Peyer's patch (tissue), 4 donors: ENCODE measurements at places on chromosomes 13 and 19. TPM values are rescaled to one million over a fixed set of nuclear protein-coding genes. Genes with fewer than 3 reads are reported as not detected.
A peak's percentile ranks its signal among the peaks of the same experiment; 100 is the strongest.

Gene RFPL4A
- not detected for total RNA-seq

DNA sequence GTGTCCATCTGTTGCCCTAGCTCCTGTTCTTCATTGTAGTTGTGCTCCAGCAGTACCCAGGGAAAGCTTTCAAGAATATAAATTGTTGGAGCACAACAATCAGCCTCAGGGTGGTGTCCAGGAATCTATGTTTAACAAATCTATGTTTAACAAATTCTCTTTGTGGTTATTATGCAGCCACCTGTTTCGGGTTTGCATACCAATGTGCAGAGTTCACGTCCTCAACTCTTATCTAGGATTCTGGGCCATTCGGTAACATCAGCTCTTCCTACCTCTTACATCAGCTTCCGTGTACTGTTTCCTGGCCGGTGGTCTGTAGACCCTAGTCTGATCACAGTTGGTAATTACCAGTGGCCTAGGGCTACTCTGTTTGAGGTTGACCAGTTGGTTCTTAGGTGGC lies 17.0 kb downstream of the MTUS2 start:
- DNase-seq, result no peak

DNA sequence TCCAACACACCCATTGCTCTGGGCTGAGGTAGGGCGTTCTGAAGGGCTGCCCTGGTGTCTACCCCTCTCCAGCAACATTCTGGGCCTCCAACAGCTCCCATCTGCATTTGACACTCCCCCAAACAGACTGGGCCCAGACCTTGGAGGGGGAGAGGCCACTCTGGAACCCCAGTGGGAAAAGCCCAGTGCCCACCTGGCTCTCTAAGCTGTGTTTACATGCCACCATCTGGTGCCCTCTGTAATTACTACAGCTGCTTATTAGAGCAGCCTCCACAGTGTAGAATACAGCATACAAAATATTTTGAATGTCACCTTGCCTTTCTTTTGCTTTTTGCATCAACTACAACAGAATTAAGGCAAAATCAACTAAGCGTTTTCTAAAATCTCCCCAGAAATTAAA lies 35.8 kb upstream of the TM9SF2 start:
- no peak for DNase-seq

Gene PGLYRP1
- total RNA-seq, result not detected

DNA sequence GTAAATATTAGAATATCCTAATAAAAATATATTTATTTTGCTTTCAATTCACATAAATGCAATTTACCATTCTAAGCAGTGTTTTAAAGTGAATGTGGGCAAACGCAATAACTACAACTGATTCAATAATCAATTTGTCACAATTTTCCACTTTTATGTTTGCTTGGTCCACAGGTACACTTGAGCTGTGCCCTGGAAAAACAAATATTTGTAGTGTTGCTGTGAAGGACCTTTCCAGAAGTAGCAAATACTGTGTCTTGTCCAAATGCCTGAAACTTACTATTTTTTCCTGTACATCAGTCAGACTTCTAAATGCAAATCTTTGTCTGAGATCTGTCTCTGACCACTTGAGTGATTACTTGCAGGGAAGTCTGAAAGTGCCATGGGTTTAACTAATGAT lies 845.8 kb upstream of the SLITRK5 start:
- DNase-seq, result no peak

DNA sequence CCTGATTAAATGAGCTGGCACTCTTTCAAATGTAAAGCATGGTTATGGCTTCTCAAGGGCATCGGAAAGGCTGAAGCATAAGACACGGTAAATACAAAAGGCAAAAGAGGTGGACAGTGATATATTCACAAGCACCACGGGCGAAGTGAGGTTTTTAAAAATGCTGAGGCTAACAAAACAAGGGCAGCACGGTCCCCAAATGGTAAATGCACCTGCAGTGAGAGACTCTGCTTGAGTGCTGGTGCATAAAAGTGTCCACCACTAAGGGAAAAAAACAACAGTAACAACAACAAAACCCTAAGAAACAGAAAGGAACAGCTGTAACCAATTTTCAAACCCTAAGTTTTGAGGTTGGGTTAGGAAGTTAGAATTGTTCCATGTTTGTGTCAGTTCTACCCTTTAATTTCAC lies 234.9 kb downstream of the PCDH9 start:
- DNase-seq, result no peak

DNA sequence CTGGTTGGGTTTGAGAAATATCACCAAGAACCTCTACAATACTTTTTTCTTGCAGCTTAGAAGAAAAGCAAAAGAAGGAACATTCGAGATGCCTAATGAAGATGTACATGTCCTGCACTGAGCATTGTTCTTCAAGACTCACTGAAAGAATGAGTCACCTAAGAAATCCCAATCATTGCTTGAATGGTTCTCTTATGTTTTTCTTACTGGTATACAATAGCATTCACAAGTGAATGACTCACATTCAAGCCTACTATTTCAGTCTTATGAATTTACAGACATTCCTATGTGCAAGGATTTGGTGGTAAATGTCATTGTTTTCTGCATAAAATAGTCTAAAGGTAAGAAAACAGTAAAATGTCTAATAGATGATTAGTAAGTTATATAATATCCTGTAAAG lies 594.6 kb downstream of the PCDH9 start:
- DNase-seq, result no peak

DNA sequence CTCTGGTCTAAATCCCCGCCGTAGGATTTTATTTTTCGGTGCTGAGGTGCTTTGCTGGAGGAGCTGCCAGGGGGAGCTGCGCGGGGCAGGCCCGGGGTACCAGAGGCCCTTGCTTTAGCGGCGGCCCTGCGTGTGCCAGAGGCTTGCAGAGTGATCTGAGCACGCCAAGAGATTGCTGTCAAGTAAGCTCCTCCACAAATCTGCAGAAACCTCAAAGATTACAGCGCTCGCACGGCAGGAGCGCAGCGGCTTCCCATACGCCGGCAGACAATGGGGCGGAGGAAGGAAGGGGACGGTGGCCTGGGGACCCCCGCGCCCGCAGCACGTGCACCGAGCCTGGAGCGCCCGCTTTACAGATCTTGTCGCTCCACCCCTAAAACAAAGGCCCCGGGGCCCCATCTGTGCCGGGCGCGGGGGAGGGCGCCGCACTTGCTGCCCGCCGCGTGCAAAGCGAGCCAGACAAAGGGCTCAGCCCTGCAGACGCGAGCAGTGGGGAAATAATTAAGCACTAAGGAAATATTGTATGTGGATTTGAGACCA lies 9.1 kb upstream of the C19orf12 start:
- DNase-seq, result no peak

DNA sequence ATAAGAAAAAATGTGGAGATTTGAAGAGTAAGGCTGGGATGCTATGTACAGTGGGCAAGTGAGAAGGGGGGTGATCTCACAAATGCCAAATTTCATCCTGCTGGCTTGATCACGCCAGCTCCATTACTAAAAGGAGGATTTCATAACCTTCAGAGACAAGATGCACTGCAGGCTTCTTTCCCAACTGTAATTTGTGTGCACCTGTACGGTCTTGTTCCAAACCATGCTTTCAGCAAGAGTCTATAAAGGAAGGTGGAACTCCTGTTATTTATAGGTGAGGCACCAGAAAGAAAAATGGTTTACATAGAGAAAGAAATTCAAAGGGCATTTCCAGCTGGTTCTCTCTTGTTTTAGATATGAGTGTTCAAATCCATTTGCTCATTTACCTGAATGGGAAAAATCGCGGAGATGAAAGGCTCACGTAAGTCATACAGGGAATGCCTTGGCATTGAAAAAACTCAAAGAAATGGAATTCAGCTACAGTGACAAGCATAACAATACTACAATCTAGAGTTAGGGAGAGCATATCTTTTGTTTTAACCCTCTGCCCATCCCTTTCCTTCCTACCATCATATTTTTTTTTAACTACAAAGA lies 13.3 kb downstream of the EFNB2 start:
- no peak for DNase-seq

DNA sequence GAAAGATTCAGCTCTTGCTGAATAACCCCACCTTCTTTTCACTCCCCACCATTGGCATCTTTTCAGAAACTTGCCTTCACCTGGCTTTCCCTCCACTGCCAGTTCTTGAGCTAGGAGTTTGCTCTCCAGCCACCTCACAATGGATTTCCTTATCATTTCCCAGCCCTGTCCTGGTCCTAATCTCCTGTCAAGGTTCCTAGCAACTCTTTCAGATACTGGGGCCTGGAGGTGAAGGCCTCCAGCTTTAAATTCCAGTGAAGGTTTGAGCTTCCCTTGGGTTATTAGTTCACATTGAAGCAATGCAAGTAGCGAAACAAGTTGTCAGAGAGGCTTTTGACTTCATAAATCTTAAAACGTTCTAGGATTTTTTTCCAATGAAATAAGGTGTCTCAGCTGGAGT lies 320.8 kb upstream of the MAB21L1 start:
- no peak for DNase-seq

DNA sequence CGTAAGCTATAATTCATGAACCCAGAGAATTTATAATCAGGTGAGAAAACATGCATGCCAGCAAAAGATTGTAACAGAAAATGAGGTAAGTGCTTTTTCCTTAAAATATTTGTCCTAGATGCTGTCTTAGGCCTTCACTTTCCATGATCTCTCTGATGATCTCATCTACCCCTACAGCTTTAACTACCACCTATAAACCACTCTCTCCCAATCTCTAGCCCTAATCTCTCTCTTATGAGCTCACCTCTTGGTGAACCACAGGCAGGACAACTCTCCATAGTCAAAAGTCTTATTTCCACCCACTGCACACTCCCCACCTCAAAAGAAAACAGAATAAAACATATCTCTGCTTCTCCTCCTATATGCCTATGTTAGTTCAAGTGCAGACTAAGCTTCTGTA lies 137.1 kb downstream of the SLC7A1 start:
- no peak for DNase-seq

Gene ZNF763
- total RNA-seq, result 7.6 TPM

- DNase-seq, result no peak
Measured at GRCh38 chr13:43546251-43546650, 240.5 kb downstream of the ENOX1 start.

- no peak for DNase-seq
Measured at GRCh38 chr13:64534302-64534701, 2695.8 kb downstream of the PCDH9 start.

Gene ZNF17
- total RNA-seq, result 21.5 TPM

Gene MTUS2
- 0.18 TPM for total RNA-seq

Gene ZNF536
- 1.4 TPM for total RNA-seq

DNA sequence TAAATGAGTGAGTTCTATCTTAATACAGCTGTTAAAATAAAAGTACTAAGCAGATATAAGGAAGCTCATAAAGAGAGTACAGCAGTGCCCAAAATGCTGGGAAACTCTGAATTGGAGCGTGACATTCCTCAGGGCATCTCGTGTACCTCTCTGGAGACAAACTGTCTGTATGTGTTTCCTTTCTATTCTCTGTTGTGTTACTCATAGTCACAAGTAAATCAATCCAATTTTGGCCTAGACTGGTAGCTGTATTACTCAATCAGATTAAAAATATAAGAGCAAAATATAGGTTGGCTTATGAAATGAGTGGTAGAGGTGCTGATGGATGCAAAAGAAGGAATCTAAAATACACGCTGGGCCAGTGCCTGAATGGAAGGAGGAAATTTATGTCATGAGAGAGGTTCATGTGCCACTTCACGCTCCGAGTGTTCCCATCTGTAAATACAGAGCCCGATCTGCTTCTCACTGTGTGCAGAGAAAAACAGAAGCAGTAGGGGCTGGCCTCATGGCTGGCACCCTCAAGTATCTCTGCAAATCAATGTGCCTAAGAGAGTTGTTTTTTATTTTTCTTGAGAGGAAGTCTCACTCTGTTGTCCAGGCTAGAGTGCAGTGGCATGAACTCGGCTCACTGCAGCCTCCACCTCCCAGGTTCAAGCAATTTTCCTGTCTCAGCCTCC lies 58.7 kb upstream of the RGCC start:
- DNase-seq, result no peak

DNA sequence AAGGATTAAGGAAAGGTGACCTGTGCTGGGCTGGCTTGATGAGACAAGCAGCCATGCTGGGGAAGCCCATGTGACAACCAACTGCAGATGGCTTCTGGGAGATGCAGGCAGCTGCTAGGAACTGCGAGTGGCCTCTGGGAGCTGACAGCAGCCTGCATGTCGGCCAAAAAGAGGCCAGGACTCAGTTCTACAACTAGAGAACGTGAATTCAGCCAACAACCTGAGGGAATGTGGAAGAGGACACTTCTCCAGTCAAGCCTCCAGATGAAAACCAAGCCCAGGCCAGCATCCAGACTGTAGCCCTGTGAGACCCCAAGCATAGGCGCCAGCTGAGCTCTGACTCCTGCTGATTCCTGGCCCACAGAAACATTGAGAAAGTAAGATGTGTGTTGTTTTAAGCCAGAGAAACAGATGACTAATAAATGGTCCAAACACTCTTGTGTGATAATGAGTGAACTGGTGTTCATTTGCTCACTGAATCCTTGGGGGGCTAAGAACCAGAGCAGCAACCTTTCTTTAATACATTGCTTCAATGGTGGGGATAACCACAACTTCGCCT lies 45.0 kb downstream of the SLC7A1 start:
- DNase-seq, result no peak

DNA sequence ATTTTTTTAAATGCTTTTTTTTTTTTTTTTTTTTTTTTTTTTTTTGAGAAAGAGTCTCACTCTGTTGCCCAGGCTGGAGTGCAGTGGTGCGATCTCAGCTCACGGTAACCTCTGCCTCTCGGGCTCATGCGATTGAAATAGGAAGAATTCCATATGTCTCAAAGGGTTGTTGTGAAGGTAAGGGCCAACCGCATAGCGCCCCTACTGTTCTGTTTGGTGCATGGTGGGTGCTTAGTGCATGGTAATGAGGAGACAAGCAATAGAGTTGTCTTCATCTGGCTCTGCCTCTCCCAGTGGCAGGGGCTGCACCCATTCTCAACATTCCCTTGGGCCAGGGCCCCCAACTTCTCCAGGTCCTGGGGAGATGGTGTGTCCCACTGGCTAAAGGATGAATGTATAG lies 68.7 kb downstream of the RASL11A start:
- peak; percentile 81 for DNase-seq

DNA sequence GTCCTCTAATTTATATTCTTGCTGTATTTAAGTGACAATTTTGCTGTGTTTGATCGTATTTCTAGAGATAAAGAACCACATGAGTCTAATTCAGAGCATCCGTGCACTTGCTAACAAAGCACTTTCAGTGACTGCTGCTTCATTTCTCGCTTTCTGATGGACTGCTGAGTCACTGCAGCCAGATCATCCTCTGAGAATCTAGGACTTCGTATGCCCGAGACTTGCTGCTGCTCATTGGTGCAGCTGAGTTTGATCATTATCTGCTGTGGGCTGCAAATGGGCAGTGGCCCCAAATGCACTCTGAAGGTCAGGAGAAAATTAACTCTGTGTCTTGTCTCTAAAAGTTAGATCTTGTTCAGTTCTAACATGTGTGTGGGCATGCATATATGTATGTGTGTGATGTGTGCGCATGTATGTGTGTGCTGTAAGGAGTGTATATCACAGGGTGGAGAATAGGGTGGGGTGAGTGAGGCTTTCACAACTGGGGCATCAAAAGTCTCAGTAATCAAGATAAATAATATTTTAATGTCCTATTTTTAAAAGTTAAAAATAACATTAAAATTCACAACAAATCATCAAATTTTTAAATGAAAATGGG lies 342.6 kb downstream of the MTUS2 start:
- DNase-seq, result no peak

Gene PCP2
- not detected for total RNA-seq
